Stimulated activated CD8-positive, alpha-beta memory T cell treated with anti-CD3 and anti-CD28 coated beads, Interleukin-2, amount 100 ng/mL, for 1 hour (primary cell): ENCODE measurements at places on chromosomes 13 and 19.

DNA sequence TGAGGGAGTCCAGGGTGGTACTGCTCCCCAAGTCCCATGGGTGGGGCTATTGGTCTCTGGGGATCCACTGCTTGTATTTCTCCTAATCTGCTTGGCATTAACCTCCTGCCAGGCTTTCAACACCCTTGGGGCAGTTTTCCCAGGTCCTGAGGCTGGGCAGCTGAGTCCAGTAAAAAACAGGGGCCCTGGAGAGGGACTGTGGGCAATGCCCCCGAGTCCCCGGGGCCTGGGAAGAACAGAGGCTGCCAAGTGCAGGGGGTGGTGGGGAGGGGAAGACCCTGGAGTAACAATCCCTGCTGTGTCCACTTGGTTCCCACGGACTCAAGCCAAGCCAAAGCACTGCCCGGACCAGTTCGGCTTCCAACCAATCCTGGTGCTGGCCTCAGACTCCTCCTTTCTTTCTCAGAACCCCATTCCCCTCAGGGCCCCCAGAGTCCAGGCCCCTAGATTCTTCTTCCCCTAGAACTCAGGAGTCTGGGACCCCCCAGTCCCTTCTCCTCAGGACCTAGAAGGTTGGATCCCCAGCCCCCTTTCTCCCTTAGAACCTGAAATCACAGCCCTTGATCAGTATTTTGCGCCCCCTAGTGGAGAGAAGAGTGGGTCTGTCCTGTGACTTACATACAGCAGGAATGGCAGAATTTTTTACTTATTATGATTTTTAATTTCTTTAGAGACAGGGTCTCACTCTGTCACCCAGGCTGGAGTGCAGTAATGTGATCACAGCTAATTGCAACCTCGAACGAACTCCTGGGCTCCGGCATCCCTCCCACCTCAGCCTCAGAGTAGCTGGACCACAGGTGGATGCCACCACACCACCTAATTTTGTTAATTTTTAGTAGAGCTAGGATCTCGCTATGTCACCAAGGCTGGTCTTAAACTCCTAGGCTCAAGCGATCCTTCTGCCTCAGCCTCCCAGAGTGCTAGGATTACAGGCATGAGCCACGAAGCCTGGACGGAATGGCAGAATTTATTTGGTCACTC lies 3.7 kb upstream of the CLPTM1 start:
- DNase-seq = peak; percentile 15

GRCh38 chr19:58368561-58369360 lies 6.2 kb upstream of the ZNF497 start:
- DNase-seq = no peak

DNA sequence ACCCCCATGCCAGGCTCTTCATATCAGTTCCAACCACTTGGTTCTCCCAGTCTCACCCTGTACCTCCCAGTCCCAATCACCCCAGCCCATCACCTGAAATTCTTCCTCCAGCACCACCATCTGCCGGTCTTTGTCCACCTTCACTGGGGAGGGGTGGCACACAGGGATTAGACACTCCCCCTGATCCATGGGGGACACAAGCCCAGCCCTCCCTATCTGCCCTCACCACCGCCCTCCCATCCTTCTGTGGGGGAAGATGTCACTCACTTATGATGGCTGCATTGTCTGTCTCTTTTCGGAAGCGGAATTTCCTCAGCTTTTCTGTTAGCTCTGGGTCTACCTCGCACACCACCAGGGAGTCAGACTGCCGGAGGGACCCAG lies 685 bp downstream of the GMFG start:
- no peak for DNase-seq

GRCh38 chr13:36528105-36528504 lies 95.8 kb downstream of the CCNA1 start:
- no peak for DNase-seq

- no peak for DNase-seq
Observed at GRCh38 chr19:12913011-12913561, 6.0 kb downstream of the SYCE2 start.

DNA sequence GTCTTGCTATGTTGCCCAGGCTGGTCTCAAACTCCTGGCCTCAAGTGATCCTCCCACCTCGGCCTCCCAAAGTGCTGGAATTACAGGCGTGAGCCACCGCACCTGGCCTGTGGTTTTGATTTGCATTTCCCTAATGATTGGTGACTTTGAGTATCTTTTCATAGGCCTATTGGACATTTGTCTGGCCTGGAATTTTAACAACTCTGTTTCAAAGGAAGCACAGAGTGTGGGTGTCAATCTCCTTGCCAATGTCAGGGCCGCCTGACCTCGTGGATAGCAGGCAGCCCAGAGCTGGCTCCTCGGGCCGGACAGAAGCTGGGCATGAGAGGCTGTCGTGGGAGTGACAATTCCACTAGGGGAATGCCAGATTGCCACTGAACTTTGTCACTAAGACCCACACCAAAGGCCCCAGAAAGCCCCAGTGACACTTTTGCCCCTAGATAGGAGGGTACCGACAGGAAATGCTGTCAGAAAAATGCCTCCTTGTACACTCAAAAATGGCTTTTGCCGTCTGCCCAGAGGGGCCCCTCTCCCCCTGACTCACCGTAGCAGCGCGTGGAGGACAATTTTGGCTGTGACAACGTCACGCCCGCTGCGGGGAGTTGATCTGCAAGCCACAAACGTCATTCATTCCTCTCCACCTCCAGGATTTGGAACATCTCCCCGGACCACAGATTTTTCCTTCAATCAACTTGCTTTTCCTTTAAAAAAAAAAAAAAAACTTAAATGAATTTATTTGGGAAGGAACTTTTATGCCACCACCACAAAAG lies 11.7 kb upstream of the ADGRE5 start:
- peak; percentile 76 for DNase-seq

GRCh38 chr13:106681536-106681935 lies 113.6 kb upstream of the ARGLU1 start:
- DNase-seq = no peak

GRCh38 chr19:39192846-39193245 lies 3.9 kb upstream of the NCCRP1 start:
- DNase-seq = no peak

GRCh38 chr13:39273953-39274738 lies 235.9 kb downstream of the NHLRC3 start:
- DNase-seq = no peak

DNA sequence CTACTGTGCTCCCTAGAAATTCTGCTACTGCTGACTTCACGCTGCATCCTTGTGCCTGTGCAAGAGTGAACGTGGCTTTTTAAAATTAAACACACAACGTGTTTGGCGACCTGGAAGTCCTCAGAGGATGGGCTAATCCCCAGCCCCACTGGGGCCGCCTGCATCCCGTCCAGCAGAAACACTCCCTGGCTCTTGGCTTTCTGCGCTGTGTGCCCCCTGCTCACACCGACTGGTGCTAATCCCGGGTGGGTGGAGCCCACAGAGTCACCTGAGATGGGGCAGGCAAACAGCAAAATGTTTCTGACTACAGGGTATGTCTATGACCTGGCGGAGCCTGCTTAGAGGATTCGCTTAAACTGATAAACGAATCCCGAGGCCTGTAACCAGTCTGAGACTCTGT lies 15.1 kb downstream of the CAPS start:
- no peak for DNase-seq

DNA sequence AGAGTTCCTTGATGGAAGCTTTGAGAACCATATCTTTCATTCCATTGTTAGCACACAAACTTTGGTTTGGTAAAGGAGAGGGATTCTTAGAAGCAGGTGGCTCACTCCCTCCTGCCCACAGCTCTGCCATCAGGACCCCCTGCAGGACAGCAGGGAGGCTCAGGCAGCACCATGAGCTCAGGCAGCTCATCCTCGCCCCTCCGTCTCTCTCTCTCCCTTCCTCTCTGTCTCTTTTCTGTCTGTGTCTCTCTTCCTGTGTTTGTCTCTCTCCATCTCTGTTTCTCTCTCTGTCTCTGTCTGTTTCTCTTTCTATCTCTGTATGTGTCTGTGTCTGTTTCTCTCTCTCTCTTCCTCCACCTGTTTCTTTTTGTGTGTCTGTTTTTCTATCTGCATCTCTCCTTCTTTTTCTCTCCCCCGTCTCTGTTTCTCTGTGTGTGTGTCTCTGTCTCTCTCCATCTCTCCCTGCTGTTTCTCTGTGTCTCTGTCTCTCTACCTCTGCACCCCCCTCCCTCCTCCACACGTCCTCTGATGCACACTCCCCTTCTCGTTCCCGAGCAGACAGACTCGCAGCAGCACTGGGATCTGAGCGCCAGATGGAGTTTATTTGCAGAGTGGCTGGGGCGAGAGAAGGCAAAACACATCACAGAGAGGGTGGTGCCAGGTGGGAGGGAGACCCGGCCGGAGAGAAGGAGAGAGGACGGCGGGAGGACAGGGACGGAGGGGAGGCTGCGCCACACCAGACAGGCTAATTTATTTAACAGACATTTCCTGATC lies 8.7 kb downstream of the SBK2 start:
- no peak for DNase-seq

DNA sequence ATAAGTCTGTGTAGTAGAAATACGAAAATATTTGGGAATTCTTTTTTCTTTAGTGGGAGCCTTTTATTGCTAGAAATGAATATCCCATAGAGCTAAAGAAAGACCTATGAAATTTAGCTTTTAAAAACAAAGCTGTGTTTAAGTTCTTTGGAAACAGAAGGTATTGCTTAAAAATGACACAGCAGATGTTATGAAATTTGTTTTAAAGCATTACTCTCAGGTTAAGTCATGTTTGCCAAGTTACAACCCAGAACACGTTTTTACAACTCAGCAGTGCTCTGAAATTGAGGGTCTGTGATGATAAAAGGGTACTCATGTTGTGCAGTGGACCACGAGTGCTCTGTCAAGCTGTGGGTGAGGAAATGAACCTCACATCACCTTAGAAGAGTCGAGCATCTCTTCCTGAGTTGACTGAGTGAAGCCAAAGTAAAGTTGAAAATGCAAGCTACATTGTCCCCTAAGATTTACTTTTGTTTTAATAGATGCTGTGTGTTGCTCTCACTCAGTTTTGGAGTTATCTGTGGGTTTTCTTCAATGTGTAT lies 161.1 kb downstream of the SHISA2 start:
- no peak for DNase-seq

DNA sequence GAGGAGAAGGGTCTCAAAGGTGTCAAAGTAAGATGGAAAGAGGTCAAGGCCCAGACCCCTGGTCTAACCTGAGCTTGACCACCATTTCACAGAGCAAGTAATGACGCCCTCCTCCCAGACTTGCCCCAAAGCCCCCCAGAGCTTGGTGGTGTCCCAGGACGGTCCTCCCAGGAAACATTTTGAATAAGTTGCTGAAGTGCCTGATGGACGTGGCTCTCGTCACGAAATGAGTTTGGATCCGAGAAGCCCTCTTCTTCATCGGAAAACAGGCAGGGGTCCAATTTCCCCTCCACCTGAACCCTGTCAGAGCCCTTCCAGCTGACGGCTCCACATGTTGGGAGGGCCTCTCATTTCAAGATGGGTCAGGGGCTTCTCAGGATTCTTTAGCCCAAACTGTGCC lies 54.5 kb upstream of the TPM4 start:
- no peak for DNase-seq

- no peak for DNase-seq
Observed at GRCh38 chr13:99282264-99283231, 24.4 kb upstream of the GPR18 start.

DNA sequence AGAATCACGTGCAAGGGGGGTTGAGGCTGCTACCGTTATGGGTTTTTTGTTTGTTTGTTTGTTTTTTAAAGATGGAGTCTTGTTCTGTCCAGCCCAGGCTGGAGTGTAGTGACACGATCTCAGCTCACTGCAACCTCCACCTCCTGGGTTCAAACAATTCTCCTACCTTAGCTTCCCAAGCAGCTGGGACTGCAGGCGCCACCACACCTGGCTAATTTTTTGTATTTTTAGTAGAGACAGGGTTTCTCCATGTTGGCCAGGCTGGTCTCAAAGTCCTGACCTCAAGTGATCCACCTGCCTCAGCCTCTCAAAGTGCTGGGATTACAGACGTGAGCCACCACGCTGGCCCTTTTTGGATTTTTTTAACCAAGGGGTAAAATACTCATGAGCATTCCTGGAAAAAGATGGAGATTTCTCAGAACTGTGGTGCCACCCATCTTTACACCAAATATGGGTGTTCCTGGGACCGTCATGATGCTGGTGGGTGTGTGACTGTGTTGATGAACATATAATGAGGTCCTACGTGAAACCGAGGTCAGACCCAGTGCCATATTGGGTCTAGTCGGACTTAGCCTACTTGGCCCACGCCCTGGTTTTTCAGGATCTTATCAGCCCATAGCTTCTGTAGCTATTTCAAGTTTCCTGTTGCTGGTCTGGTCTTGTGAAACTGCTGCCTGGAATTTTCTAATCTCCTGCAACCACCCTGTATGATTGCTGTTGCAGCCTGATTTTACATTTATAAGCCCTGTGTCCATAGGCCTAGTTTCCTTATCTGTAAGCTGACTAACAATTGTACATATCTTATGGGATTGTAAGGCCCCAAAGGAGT lies 6.2 kb downstream of the PPP1R15A start:
- no peak for DNase-seq

DNA sequence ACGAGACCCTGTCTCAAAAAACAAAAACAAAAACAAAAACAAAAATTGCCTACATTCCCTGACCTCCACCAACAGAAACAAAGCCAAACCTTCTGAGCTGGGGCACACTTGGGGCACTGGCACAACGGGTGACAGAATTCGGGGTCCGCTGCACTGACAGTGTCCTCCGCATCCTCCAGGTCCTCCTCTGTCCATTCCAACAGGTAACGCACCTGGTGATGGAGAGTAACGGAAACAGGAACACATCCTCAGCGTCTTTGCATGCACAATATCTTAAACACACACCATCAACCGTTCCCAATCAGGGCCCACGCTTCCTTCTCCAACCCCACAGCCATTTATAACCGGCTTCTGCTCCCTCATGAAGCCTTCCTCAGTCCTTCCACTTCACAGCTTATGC lies 34.6 kb downstream of the PDCD5 start:
- no peak for DNase-seq

DNA sequence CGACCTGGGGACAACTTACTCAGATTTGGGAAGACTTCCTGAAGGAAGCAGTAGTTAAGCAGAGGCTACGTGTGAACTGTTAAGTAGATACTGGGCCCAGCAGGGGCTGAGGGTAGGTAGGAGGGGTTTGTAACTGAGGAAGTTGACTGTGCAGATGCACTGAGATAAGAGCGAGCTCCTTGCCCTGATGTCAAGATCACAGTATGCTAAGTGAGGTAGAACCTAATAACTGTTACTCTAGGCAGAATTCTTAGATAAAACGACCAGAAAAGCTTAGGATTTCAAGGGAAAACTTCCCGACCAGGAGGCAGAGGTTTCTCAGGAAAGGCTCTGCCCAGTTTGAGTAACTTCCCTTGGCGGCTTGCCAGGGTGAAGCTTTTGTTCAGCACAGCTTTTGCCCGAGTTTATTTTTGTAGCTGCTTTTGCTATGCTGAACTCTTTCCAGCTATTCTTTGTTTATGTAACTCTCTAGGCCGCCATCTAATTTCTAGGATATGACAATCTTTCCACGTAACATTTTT lies 632.1 kb downstream of the DIAPH3 start:
- DNase-seq = no peak
